Inflammatory macrophage treated with lipopolysaccharide for 4 hours (primary cell): ENCODE measurements at places on chromosomes 1 and 21.

DNA sequence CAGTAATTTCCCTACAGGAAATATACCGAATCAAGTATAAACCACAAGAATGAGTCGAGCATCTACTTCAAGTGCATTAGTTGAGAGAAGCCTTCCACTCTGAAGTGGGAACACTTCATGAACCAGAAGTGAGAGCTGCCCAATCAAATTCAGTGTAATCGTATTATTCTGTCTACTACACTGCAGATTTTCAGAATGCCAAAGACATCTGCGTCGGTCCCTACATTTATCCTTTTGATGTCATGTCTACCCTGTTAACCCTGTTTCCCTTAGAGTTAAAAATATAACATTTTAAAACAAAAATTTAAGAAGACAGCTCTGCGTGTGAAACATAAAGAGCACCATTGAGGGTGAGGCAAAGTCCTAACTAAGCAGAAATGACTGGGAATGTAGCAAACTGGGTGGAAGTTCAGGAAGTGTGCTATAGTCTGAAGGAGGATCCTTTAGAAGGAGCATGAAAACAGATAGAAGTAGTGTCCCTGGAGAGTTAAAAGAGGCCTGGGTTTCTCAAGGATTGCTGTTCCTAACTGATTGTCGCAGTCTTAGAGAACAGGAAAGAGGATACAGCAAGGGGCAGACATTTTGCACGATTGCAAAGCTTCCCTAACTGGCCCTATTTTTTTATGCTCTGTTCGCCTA is 291.2 kb downstream of the PTPRC start:
- DNase-seq, result peak; percentile 77

DNA sequence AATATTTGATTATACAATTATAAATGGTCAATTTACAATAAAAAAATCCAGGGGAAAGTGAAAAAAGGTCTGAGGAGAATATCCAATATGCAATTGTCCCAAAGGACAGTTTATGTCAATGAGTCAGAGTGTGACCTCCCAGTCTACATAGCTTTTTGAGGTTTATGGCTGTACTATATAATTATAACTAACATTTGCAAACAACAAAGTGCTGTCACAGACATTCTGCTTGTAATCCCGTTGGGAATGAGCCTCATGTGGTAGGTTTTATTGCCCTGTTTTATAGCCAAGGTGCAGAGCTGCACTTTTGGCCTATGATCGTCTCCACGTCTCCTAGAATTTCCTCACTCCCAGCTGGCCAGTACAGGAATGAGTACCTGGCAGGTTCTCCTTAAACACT is 103.8 kb downstream of the ADSS2 start:
- no peak for DNase-seq

DNA sequence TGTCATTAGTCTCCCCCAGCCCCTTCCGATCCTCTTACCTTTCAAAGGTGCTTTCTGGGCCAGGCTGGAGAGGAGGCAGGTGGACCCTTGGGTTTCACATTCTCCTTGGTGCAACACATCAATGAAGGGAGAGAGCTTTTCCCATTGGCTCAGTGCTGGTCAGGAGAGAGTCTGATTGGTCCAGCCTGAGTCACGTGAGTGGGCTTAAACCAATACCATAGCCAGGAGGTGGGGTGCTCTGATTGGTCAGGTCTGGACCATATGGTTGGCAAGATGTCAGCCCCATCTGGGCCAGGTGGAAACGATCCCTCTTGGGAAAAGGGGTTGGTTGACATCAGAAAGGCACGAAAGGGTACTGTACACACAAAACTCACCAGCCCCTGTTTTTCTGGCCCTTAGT is 44.8 kb upstream of the ABCG1 start:
- no peak for DNase-seq

DNA sequence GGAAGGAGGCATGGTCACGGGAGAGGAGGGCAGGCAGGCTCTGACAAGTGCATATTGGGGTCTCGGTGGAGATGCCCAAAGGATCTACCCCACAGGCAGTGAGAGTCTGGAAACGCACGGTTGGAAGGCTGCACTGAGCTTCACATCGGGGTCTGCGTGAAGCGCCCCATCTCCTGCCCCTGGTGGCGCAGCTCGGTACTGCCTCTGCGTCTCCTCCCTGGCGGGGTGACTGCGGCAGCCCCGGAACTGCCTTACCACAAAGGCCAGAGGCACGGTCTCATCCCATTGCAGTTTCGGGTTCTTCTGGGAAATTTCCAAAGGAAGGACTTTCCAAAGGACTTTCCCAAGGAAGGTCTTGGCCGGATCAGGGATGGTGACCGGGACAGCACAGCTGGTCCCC is 69.2 kb upstream of the AJAP1 start:
- peak; percentile 11 for DNase-seq

GRCh38 chr1:206507284-206508129 is at the start of gene RASSF5:
RASSF5 (plus strand) TSS chr1:206507531; CDS start chr1:206507603, 72 bp downstream.
- peak; percentile 89 for DNase-seq

DNA sequence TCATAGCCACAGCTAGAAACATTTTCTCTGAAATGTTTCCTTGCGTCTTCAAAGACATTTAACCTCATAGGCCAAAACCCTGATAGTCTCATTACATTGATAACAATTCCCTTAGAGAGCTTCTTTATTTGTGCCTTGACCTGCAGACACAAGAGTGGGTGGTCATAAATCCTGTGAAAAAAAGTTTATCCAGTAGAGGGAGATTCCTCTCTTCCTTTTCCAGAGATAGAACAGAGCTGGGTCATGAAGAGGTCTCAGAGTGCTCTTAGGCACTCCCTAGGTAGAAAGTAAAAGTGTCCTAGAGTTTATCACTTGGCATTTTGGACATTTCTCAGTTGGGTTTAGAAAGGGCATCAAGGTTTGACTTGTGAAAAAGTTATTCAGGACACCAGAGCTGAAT is 426.1 kb downstream of the NUF2 start:
- no peak for DNase-seq

- no peak for DNase-seq
Measured at GRCh38 chr1:230709619-230710542, 4.0 kb downstream of the AGT start.

DNA sequence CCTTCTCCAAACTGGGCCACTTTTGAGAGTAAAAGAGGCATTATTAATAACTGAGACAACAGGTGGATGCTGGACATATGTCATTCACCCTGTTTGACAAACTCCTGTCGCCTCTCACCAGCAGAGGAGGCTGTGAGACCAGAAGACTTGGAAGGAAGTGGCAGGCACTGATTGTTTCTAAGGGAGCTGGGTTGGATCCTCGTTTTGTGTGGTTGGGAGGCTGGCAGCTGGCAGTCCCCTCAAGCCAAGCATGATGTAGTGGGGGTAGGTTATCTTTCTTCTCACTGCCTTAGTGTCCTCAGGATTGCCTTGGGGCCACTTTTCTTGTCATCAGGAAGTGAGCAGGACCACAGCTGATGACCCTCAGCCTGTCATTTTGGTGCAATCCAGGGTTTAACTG is 86.5 kb upstream of the KCNJ15 start:
- DNase-seq, result peak; percentile 59

GRCh38 chr1:31700468-31701090 is 3.2 kb downstream of the COL16A1 start:
- DNase-seq, result no peak

- DNase-seq, result no peak
Measured at GRCh38 chr1:231075497-231075896, 35.4 kb upstream of the FAM89A start.

- no peak for DNase-seq
Measured at GRCh38 chr1:3777078-3777547, 4.6 kb downstream of the SMIM1 start.

- DNase-seq, result no peak
Measured at GRCh38 chr1:18344755-18345154, 136.0 kb upstream of the KLHDC7A start.

DNA sequence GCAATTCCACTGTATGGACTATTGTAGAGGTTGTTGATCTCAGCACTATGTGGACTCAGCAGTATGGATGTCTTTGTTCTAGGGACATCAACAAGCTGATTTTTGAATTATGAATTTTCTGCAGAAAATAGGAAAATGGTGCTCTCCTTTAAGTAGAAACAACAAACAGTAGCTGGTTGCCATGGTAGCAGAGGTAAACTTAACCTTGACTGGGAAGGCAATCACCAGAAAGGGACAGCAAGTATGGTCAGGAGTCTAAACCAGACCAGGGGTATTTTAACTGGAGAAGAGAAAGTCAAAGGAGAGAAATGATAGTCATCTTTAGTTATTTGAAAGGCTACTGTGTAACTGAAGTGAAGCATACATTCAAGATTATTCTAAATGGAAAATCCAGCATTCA is 22.3 kb downstream of the WLS start:
- DNase-seq, result no peak

GRCh38 chr1:160432371-160432786 is 32.0 kb downstream of the VANGL2 start:
- peak; percentile 94 for DNase-seq

- no peak for DNase-seq
Measured at GRCh38 chr1:72369069-72369757, 86.9 kb upstream of the NEGR1 start.

- no peak for DNase-seq
Measured at GRCh38 chr1:166813508-166814223, 25.6 kb upstream of the POGK start.

DNA sequence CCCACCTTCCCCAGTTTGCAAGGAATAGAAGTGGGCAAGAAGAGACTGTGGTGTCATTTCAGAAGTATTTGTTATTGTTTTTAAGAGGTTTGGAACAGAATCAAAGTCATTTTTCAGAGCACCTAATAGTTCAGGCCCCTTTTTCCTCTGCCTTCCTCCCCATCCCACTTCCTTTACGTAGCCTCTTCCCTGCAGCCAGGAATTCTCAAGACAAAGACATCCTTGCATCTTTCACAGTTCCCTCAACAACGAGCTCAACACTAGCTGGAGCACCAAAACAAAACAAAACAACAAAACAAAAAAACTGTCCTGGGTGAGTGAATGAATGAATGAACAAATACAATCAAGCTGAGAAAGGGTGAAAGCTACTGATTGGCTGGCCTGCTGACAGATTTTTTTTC is 7.0 kb downstream of the PALMD start:
- no peak for DNase-seq

- peak; percentile 49 for DNase-seq
Measured at GRCh38 chr1:101221945-101222429, 14.8 kb upstream of the S1PR1 start.

GRCh38 chr1:78176448-78176847 is 130.7 kb downstream of the GIPC2 start:
- DNase-seq, result no peak

DNA sequence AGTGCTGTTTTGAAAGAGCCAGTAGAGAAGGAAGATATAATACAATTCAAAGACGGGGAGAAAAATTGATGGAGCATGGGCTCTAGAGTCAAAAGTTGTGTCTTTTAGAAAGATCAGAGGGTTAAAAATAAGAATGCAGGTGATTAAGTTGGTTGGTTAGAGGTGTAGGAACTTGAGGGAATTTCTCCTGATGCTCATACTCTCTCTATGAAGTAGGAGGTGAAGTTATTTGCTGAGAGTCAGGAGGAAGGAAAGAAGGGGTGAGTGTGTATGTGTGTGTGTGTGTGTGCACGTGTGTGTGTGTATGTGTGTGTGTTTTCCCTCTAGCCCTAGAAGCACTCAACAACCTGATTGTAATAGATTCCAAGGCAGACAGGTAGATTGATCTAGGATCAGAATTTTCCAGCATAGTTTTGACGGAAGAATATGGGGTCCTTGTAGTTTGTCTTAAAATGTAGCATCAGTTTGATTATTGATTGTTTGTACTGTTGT is 88.3 kb upstream of the MACF1 start:
- DNase-seq, result no peak

DNA sequence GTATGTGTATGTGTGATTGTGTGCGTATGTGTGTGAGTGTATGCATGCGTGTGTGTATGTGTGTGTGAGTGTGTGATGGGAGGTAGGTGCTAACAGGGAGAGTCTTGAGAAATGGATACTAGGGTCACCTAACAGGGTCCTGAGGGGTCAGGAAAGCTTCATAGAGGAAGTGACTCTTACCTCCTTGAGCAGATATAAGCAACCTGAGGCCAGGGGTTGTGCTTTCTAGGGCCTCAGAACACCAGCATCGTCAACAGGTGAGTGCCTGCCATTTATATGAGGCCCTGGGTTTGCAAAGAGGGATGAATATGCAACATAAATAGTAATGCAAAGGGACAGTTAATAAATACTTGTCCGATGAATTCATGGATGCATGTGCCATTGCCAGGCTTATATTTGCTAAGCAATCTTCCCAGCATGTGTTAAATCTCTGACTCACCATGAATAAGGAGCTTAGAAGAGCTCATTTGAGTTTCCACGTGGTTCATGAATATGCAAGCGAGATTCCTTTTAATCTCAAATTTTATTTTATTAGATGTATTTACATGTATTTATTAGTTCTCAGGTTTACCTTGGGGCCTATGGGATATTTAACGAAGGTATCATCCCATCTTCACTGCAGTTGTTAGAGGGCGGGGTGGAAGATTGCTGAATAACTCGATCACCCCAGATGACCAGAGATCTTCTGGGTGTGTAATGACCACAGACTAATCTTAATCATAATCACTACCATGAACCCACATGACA is 438.3 kb downstream of the CAMTA1 start:
- DNase-seq, result no peak

GRCh38 chr1:78645723-78646122 is 3.9 kb upstream of the IFI44 start:
- peak; percentile 61 for DNase-seq

GRCh38 chr1:10891091-10891490 is 94.6 kb upstream of the CASZ1 start:
- no peak for DNase-seq

DNA sequence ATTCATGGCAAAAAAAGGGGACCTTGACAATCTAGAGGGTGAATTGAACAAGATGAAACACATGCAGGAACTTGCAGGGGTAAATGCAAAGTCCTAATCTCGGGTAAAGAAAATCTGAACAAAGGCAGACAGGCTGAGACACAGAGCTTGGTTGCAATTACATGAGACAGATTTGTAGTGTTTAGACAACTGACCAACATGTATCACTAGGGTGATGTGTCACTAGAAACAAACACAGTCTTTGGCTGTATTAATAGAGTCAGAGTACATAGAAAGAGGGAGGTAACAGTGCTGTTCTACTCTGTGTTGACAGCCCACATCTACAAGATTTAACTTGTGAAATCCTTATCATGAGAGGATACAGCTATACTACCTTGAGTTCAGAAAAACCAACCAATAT is 78.1 kb upstream of the GRIK3 start:
- DNase-seq, result no peak

GRCh38 chr1:96633695-96634094 is 87.9 kb upstream of the PTBP2 start:
- no peak for DNase-seq

- DNase-seq, result no peak
Measured at GRCh38 chr1:27662261-27662660, 9.7 kb downstream of the IFI6 start.

DNA sequence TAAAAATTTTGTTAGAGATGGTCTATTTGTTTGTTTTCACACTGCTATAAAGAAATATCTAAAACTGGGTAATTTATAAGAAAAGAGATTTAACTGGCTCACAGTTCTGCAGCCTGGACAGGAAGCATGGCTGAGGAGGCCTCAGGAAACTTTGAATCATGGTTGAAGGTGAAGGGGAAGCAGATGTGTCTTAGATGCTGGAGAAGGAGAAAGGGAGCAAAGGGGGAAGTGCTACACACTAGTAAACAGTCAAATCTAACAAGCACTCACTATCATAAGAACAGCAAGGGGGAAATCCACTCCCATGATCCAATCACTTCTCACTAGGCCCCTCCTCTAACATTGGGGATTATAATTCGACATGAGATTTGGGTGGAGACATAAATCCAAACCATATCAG is 76.8 kb upstream of the COL24A1 start:
- DNase-seq, result no peak
